Ovary (tissue), 10 donors: ENCODE measurements at places on chromosomes 4 and X. TPM values are rescaled to one million over a fixed set of nuclear protein-coding genes. Genes with fewer than 3 reads are reported as not detected.

Gene VCX3B
- not detected for total RNA-seq

- H3K27ac ChIP-seq = no peak overlapping the region
- no peaks in the 10 kb centered on the region for H3K36me3 ChIP-seq
- H3K27me3 ChIP-seq = no peaks in the 10 kb centered on the region
- DNase-seq = no peak
- H3K4me1 ChIP-seq = no peaks in the 10 kb centered on the region
Measured at GRCh38 chrX:110276778-110277177, 41.1 kb downstream of the AMMECR1 start.

- H3K4me3 ChIP-seq = no peak overlapping the region
- no peaks in the 10 kb centered on the region for H3K36me3 ChIP-seq
- no peak overlapping the region for H3K27ac ChIP-seq
- H3K4me1 ChIP-seq = no peaks in the 10 kb centered on the region
Measured at GRCh38 chr4:182928061-182928460, 10.9 kb upstream of the DCTD start.

DNA sequence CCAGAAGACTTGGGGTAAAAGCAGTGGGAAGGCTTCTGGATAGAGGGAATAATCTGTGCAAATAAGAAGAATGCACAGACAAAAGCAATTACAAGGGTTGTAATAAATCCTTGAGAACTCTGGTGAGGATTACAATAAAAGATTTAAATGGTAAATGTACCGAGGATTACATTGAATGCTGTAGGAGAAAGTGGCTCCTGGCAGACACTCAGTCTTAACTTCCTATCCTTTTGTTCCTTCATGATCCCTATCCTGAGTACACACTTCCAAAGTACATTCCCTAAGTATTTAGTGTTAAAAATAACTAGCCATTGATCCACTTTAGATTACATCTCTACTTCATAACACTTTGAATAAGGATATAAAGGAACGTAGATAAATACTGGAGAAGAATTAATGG, 205.4 kb downstream of the SPATA18 start:
- no peaks in the 10 kb centered on the region for H3K4me1 ChIP-seq
- no peak for DNase-seq
- no peaks in the 10 kb centered on the region for H3K27me3 ChIP-seq
- H3K27ac ChIP-seq = no peak overlapping the region
- no peaks in the 10 kb centered on the region for H3K36me3 ChIP-seq

- DNase-seq = no peak
- no peaks in the 10 kb centered on the region for H3K27me3 ChIP-seq
- H3K4me3 ChIP-seq = no peak overlapping the region
- H3K36me3 ChIP-seq = no peaks in the 10 kb centered on the region
- H3K4me1 ChIP-seq = no peaks in the 10 kb centered on the region
Measured at GRCh38 chrX:103739421-103739820, 28.7 kb downstream of the TMEM31 start.

GRCh38 chr4:140281828-140282552, 91.5 kb upstream of the SCOC start:
- no peak for DNase-seq
- no peaks in the 10 kb centered on the region for H3K36me3 ChIP-seq
- H3K27me3 ChIP-seq = no peaks in the 10 kb centered on the region
- H3K4me1 ChIP-seq = peaks cover 7% of the 10 kb centered on the region

GRCh38 chr4:123206016-123206415, 190.6 kb upstream of the SPRY1 start:
- no peak overlapping the region for H3K4me3 ChIP-seq
- H3K27ac ChIP-seq = no peak overlapping the region
- no peak for DNase-seq
- H3K4me1 ChIP-seq = no peaks in the 10 kb centered on the region
- no peaks in the 10 kb centered on the region for H3K36me3 ChIP-seq

Gene CTAG2
- total RNA-seq = not detected

Gene OTUD4
- total RNA-seq = 37.1 TPM

DNA sequence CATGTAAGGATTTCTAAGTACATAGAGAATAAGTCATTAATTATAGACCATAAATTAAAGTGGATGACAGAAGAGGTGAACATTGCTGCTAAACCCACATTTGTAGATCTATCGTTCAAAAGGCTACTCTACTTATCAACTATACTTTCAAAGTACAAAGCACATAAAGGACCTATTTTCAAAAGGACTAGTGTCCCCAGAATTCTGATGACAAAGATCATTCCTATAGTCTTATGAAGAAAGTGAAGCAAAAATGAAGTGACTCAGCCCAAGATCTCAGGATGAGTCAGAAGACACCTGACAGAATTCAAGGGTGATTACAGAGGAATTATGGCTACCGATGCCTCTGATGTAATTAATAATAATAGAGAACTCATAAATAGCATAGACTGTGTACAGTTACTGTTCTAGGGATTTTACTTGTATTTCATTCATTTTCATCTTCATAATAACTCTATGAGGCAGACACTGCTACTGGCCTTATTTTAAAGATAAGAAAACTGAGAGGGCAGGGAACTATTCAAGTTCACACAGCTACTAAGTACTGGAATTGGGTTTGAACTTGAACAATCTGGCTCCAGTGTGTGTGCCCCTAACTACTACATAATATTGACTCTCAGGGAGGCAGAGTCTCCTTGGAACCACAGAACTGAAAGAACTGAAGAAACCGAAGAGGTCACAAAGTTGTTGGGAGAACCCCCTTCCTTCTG, 17.1 kb downstream of the USP46 start:
- no peaks in the 10 kb centered on the region for H3K27me3 ChIP-seq
- H3K27ac ChIP-seq = no peak overlapping the region
- H3K4me1 ChIP-seq = peaks cover 13% of the 10 kb centered on the region
- no peaks in the 10 kb centered on the region for H3K36me3 ChIP-seq

Gene ZNF674
- 3.4 TPM for total RNA-seq

DNA sequence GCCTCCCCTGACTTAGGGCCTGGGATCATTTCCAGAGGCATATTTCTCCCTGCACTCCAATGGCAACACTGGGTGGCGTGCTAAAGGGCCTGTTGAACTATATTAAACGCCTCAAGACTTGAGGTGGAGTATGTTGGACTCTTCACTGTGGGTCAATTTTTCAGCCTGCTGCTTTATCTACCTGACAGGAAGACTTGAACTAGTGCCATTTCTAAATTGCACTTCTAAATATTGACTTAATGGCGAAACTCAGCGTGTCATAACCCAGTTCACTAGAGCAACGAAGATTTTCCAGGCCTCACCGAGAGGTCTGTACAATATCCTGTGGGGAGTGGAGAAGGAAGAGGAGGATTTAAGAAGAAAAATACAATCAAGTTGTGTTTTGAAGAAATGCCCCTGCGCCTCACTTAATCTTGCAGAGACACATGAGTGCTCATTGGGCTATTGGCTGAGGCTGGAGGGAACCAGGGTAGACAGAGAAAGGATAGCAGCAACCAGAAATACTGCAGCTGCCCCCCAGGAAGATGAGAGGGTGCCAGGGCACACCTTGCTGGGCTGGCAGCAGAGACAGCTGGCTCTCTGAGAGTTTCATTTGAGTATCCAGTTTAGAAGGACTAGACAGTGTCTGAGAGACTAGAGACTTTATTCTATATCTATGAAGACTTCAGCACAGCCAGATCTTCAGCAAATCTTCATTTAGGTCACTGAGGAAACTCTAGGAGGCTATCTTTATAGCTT, 67.4 kb downstream of the ENPP6 start:
- H3K27ac ChIP-seq = no peak overlapping the region
- H3K4me1 ChIP-seq = peaks cover 8% of the 10 kb centered on the region
- H3K27me3 ChIP-seq = no peaks in the 10 kb centered on the region
- no peaks in the 10 kb centered on the region for H3K36me3 ChIP-seq
- no peak overlapping the region for H3K4me3 ChIP-seq

Gene FAAH2
- total RNA-seq = 34.7 TPM

DNA sequence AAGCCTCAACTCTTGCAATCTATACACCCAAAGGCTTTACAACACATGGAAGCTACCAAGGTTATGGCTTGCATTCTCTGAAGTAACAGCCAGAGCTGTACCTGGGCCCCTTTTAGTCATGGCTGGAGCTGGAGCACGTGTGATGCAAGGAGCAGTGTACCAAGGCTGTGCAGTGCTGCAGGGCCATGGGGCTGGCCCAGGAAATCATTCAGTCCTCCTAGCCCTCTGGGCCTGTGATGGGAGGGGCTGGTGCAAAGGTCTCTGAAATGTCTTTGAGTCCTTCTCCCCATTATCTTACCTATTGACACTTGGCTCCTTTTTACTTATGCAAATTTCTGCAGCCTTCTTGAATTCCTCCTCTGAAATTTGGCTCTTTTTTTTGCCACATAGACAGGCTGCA, 500.1 kb upstream of the FAM47C start:
- H3K4me1 ChIP-seq = no peaks in the 10 kb centered on the region
- no peak overlapping the region for H3K4me3 ChIP-seq
- no peak overlapping the region for H3K27ac ChIP-seq
- DNase-seq = no peak
- H3K36me3 ChIP-seq = no peaks in the 10 kb centered on the region
- H3K27me3 ChIP-seq = no peaks in the 10 kb centered on the region

DNA sequence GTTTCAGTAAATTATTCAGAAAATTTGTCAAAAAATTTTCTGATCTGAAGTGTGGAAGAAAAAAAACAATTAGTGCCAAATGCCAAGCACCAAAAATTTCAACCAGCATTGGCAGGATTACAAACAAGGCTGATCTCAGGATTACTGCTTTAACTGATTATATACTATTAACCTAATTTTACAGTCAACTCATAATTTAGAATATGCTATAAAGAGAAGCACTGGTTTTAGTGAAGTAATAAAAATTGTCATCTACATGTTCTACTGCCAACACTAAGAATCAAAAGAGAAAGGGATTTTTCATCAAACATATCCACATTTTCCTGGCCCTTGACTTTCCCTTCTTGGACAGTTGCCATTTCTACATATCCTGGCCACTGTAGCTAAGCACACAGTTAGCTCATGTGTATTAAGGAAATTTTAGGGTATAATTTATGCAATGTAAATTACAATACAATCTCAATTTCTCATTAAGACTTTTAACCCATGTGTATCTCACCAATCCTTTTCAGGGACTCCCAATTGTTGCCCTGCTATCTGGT, 33.8 kb downstream of the THOC2 start:
- no peak overlapping the region for H3K4me3 ChIP-seq
- H3K4me1 ChIP-seq = no peaks in the 10 kb centered on the region
- DNase-seq = no peak
- H3K36me3 ChIP-seq = no peaks in the 10 kb centered on the region
- no peaks in the 10 kb centered on the region for H3K27me3 ChIP-seq
- H3K27ac ChIP-seq = no peak overlapping the region

DNA sequence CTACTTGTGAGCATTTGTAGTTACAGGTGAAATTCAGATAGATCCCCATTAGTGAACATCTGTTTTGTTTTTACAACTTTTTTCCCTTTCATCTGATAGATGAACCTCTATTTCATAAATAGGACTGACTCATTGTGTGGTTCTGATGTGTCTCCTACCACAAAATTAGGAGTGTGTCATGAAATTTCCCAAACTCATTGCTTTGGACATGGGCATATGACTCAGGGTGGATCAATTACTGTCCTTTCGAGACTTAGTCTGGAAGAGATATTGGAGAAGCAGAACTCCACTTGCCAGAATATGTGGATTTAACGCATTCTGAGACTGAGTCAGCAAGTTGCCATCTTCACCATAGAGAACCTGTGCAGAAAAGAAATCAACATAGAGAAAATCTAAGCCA, 53.5 kb upstream of the PCDH10 start:
- H3K4me3 ChIP-seq = no peak overlapping the region
- no peak for DNase-seq
- no peak overlapping the region for H3K27ac ChIP-seq
- H3K36me3 ChIP-seq = no peaks in the 10 kb centered on the region
- H3K4me1 ChIP-seq = no peaks in the 10 kb centered on the region
